ENCODE measurements at places on chromosomes 11 and 22.

- DNase-seq, result no peak
These were observed 259.7 kb downstream of the MN1 start for GRCh38 chr22:27541836-27542235.

DNA sequence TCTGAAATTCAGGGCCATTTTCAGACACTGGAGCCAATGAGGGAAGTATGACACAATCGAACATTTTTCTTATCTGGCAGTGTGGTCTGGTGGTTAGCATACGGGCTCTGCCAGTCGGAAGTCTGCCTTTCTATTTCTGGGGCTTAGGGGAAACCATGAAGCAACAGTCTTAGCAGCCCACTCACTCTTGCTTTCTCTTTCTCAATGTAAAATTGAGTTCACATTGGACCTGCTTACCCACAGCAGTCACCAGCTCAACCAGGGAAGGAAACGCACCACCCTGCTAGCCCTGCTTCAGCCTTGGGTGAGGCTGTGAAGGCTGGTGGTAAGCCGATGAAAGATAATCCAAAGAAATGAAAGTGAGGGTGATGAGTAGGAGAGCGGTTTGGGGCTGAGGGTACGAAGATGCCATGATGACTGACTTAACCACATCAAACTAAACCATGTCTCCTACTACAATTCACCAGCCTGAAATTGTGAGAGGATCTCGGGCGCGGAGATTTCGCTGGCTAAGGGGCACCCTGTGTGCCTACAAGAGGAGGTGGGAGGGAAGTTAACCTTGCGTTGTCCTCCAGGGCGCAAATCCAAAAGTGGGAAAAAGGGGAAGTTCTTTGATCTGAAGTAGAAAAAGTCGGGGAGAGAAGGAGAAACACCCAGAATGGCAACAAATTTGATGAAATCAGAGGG is 2.0 kb upstream of the LMO2 start:
- no peak for DNase-seq

- DNase-seq, result peak; percentile 52
These were observed 5.7 kb downstream of the ZFTA start for GRCh38 chr11:63762654-63763495.

- no peak for DNase-seq
These were observed 137.8 kb upstream of the MTMR2 start for GRCh38 chr11:96061730-96062129.

DNA sequence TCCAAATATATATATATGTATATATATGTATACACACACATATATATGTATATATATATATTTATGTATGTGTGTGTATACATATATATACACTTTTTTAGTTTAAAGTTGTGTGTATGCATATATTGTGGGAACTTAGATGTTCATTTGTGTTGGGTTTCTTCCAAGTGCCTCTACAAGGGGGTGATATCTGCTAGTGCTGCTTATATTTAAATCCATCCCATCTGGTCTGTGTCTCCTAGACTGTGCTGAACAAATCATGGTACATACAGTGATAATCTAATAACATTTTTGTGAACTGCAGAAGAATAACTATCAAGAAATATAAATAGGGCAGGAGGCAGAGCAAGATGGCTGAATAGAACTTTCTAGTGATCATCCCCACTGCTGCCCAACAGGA is 696.4 kb downstream of the LRRC4C start:
- DNase-seq, result no peak

- DNase-seq, result no peak
These were observed 407.8 kb downstream of the ETS1 start for GRCh38 chr11:128179512-128179911.

- DNase-seq, result peak; percentile 40
These were observed 33.4 kb upstream of the API5 start for GRCh38 chr11:43278193-43278956.

DNA sequence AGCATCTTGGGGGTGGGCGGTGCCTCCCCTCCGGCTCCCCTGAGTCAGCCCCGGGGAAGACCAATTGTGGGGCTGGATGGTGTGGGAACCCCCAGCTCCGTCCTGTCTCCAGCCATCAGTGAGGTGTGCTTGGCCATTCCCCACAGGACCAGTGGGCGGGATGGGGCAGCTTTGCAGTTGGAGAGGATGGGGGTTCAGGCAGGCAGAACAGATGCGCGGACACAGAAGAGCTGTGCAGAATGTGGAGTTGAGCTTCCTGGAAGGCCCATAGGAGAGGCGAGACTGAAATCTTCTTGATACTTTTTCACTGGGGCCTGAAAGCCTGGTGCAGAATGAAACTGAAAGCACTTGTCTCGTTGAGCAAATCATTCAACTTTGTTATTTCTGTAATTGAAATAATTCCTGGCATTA is 23.8 kb downstream of the PARVB start:
- DNase-seq, result no peak

GRCh38 chr11:131877246-131877942 is 507.0 kb downstream of the NTM start:
- DNase-seq, result no peak

GRCh38 chr11:120342226-120342625 is 6.0 kb downstream of the ARHGEF12 start:
- no peak for DNase-seq

Measured in cerebellum (tissue), 4 donors.